PC-3 (cell line): ENCODE measurements at places on chromosomes 7 and 10. TPM values are rescaled to one million over a fixed set of nuclear protein-coding genes. Genes with fewer than 3 reads are reported as not detected.

- peak; percentile 44 for DNase-seq
These were observed 169.9 kb downstream of the SKIDA1 start for GRCh38 chr10:21355591-21356011.

DNA sequence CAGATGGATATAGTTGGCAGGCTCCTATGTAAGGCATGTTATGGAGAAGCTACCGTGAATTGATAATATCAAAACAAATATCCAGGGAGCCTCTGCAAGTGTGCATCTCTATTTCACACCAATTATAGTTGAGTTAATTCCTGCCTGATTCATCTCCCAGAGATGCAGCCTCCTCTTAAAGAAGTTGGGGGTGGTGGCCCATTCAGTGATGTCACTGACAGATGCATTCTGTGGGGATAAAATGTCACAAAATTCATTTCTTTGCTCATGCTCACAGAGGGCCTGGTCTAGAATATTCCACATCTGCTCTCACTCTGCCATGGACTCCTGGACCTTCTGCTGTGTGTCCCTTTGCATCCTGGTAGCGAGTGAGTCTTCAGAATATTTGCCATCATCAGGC, 189.1 kb upstream of the PRSS1 start:
- no peak for DNase-seq

- no peak for DNase-seq
These were observed 1.1 kb upstream of the ACTA2 start for GRCh38 chr10:88953662-88954061.

DNA sequence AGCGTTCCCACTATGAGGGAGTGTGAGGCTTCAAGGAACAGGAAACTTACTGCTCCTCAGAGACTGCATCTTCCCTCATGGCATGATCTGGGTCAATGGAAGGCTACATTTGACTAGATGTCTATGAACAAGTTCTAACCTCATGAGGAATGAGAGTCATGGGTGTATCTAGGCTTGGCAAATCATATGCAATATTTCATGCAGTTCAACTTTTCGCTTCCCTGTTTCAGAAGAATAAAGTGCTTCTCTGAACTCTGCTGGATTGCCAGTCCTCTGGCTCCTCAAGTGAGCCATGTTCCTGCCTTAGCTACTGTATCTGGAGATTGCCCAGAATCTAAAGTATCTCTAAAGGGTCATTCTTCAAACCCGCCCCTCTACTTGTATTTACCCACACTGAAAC, 54.3 kb upstream of the SEMA3A start:
- DNase-seq: no peak

The OR2A1 gene
- 0.40 TPM in 1 of 2 replicates, not detected in the other for total RNA-seq

The ASZ1 gene
- not detected in 2 replicates for total RNA-seq

The MEPCE gene
- 35.1 and 36.0 TPM in 2 replicates for total RNA-seq
